Activated gamma-delta T cell (primary cell): ENCODE measurements at places on chromosomes 3 and 15.

GRCh38 chr3:16028604-16029003 lies 145.9 kb upstream of the GALNT15 start:
- no peak for DNase-seq

GRCh38 chr3:172222478-172223071 lies 183.2 kb downstream of the FNDC3B start:
- DNase-seq = no peak

GRCh38 chr15:46088486-46089445 lies 453.9 kb downstream of the SQOR start:
- no peak for DNase-seq

DNA sequence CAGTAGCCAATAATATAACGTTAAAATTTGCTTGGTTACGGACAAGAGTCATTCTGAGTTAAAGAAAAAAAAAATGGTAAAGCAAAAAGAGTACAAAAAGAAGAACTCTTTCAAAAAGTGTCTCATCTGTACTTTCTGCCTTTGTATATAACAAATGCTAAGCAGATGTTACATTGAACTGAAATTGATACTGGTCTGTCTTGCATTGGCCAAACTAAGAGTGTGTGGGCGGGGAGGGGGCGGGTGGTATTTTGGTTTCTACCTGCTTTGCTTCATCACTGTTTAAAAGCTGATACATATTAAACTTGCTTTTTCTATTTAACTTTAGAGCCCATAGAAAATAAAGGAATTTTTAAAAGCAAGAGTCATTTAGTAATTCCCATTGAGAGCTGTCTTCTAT lies 215.0 kb upstream of the THBS1 start:
- DNase-seq = no peak

DNA sequence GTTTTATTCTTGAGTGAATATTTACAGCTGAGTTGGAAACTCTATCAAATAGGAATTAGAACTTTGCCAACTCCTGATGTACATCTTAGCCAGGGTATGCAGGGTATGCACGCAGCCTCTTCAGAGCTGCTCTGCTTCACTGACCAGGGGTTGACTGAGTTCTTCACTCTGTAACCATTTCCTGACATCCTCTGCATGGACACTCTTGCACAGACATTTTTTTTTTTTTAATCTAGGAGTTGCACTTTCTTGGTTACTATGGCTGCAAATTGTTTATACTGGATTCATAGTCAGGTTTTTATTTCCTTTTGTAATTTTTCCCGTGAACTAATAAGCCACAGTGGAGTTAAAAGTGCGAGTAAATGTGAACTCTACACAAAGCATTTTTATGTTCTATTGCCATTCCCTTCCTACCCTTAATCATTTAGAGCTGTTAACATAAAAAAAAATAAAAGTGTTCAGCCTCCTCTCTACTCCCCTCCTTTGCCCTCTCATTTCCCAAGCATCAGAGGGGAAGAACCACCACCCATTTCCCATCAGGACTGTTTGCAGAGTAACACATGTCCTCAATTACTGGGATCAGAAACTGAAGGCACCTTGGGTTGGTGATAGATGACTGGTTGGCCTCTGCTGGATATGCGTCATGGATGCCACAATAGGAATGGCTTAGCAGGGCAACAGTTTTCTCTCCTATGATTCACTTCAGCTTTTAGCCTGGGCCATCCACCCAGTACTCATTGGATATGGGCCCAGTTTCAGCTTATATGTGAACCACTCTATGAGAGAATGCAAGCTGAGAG lies 54.0 kb downstream of the DUT start:
- DNase-seq = no peak

- DNase-seq = no peak
These were observed 32.1 kb downstream of the ILDR1 start for GRCh38 chr3:121989943-121990342.

DNA sequence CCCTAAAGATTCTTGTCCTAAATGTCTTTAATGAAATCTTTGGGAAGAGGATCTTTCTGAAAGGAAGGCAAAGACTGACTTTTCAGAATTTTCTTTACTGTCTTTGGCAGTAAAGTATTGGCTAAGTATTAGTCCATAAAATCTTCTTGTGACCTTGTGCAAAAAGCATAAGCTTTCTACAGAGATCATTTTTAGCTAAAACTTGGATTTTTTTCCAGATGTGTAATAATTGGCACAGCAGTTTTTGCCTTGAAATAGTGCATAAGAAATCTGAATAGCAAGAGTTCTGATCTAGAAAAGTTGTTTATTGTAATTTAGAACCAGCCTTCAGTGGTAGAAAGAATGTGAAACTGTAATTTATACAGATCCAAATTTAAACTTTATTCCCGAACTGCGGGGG lies 122.8 kb upstream of the CGNL1 start:
- no peak for DNase-seq
